Right atrium auricular region (tissue), 2 donors: ENCODE measurements at places on chromosomes 4 and X.
A peak's percentile ranks its signal among the peaks of the same experiment; 100 is the strongest.

DNA sequence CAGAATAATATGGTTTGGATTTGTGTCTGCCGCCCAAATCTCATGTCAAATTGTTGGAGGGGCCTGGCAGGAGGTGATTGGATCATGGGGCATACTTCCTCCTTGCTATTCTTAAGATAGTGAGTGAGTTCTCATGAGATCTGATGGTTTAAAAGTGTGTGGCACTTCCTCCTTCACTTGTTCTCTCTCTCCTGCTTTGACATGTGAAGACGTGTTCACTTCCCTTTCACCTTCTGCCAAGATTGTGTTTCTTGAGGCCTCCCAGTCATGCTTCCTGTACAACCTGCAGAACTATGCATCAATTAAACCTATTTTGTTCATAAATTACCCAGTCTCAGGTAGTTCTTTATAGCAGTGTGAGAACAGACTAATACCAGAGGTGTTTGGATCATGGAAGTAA, 325.7 kb upstream of the GIMD1 start:
- DNase-seq = no peak

GRCh38 chrX:11465648-11466411, 172.6 kb downstream of the AMELX start:
- DNase-seq = no peak

- DNase-seq = no peak
These were observed 119.0 kb downstream of the REELD1 start for GRCh38 chr4:146333187-146333894.

DNA sequence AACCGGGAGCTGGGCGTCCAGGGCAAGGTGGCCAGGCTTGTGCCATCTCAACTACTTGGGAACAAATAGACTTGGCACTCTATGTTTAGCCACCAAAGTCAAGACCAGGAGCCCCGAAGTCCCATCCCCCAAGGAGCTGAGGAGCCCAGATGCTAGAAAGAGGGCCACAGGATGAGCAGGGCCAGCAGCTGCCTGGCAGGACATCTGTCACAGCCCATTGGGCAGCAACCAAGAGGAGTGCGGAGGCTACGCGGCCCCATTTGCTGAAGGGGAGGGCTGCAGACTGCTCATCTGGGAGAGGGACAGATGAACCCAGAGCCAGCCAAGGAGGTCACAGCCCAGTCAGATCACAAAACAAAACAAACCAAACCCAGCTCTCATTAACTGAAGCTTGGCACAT, 22.9 kb upstream of the SOWAHD start:
- DNase-seq = no peak

DNA sequence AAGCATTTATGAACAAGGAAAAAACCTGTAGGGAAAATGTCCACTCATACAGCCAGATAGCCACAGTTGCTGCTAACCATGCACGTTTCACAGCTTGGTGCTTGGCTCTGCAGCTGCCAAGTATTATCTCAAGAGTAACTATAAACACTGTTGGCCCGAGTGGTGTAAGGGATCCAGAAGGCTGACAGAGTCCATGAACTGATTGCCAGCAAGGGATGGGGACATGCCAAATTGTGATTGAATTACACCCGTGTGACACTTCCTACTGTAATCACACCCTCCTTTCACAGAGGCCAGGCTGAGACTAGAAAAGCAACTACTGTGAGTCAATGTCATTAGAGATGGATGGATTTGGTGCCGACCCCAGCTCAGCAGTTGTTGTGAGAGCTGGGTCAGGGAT, 223.9 kb upstream of the ANKRD50 start:
- peak; percentile 73 for DNase-seq

DNA sequence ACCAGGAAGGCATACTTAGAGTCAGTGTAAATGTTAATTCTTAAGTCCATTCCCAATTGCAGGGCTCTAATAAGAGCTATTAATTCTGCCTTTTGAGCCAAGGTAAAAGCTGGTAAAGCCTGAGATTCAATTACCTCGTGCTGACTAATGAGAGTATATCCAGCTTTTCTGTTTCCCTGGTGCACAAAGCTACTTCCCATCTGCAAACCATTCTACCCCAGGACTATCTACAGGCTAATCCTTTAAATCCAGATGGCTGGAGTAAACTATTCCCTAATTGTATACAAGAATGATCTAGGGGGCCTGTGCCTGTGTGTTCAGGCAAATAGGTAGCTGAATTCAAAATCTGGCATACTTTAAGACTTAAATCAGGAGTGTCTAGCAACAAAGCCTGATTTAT, 365.0 kb downstream of the GPM6A start:
- no peak for DNase-seq

GRCh38 chr4:111417521-111417920, 727.7 kb upstream of the FAM241A start:
- no peak for DNase-seq

- no peak for DNase-seq
These were observed 299.0 kb downstream of the RAPGEF2 start for GRCh38 chr4:159401791-159402380.

DNA sequence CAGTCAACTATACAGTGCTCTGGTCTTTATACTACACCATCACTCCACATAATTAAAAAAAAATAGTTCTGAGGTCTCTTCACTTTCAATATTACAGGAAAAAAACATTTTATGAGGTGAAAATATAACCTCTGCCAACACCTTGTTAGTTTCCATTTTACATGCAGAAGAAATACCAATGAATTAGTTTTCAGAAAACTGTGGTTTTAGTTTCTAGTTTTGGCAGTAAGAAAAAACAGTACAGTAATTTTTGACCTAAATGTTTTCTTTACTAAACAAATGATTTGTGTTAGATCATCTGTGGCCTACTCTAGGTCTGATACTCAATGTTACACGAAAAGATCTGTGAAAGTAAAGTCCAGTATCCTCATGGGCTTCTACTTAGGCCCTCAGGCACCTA, 10.0 kb downstream of the SULT1E1 start:
- no peak for DNase-seq

GRCh38 chr4:18319431-18319830, 297.9 kb upstream of the LCORL start:
- DNase-seq = no peak

DNA sequence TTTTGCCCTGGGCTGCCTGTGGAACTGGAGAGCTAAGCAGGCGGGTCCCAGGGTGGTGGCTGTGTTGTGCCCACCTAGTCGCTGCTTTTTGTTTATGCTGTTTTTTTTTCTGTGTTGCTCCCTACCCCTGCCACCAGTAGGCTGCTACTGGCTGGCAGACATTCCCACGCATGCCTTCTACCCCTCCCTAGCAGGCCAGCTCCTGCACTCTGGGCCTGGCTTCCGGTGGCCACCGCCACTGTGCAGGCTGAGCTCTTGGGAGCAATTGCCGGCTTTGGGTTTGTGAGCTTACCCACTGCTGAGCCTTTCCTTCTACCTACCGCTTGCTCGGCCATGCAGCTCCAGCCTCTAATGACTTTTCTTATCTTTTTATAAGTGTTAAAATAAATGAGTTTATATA, 57.6 kb downstream of the RBM46 start:
- DNase-seq = no peak

- no peak for DNase-seq
These were observed 1749.9 kb upstream of the TENM3 start for GRCh38 chr4:180493299-180493698.

GRCh38 chr4:114603497-114603896, 4.9 kb downstream of the UGT8 start:
- DNase-seq = no peak

DNA sequence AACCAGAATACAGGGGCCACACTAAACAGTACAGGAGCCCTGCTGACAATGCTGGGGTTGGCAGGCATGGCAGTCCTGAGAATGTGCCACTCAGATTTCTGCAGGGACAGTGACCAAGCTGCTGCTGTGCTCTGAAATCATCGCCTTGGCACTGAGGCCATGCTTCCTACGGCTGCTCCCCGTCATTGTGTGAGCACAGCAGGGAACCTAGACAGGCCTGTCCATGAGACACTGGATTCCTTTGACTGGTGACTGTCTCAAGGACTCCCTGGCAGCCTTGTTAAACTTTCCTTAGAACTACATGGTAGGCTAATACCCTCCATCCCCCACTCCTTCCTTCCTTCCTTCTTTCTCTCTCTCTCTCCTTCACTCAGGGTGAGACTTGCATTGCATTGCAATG, 111.4 kb downstream of the LUZP4 start:
- DNase-seq = no peak

- no peak for DNase-seq
These were observed 19.9 kb upstream of the KLHL8 start for GRCh38 chr4:87240341-87240740.

DNA sequence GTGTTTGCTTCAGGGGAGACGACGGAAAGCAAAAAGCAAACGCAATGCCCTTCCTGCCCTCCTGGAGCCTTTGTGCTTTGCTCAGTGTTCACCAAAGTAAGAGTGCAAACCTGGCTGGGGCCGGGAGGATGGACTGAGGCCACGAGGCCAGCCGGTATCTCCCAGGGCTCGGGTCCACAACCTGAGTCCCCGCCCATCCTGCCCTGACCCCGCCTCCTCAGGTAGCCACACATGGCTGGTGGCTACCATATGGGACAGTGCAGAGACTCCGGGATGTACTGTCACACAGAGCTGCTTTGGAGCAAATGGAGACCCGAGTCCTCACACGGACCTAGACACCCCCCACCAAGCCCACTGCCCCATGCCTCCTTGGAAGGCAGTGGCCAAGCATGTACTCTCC, 4.8 kb downstream of the ATP2B3 start:
- no peak for DNase-seq

DNA sequence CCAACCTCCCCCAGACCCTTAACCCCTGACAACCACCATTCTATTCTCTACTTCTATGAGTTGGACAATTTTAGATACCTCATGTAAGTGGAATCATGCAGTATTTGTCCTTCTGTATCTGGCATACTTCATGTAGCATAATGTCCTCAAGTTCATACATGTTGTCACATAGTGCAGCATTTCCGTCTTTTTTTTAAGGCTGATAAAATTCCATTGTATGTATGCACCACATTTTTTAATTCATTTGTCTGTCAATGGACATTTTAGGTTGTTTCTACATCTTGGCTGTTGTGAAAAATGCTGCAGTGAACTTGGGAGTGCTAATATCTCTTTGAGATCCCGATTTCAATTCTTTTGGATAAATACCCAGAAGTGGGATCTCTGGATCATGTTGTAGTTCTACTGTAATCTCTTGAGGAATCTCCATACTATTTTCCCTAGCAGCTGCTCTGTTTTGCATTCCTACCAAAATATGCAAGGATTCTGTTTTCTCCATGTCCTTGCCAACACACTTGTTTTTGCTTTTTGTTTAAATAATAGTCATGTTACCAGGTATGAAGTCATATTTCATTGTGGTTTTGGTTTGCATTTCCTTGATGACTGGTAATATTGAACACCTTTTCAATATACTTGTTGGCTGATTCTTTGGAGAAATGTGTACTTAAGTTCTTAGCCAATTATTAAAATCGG, 48.8 kb upstream of the ADAD1 start:
- DNase-seq = no peak
